Activated CD8-positive, alpha-beta memory T cell treated with anti-CD3 and anti-CD28 coated beads for 48 hours (primary cell): ENCODE measurements at places on chromosomes 5 and 9.

DNA sequence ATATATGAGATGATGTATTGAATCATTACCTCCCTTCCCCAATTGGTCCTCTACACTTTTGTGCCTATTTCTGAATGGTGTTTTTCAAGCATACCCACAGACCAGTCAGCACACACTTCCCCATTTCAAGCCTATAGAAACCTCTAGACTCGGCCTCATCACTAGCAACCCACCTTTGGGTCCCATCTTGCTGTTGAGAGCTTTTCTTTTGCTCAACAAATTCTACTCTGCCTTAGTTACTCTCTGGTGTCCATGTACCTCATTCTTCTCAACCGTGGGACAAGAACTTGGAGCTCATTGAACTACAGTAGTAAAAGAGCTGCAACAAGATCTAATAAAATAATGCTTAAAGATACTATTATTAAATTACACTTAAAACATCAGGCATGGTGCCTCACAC lies 49.0 kb upstream of the KDM4C start:
- DNase-seq = no peak

DNA sequence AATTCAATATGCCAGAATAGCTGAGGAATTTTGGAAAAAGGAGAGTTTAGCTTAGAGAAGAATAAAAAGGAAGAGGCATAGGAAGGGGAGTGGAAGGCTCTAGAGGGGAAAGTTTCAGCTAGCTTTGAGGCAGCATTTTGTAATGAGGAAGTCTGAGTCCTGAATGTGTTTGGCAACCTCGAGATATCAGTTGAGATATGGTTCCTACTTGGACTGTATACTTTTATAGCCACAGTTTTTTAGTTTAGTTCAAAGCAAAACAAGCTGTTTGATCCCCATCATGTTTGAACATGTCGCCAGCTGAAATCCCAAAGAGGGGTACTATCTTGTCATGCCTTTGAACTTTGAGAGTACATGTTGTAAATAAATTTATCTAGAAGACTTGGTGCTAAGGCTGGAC lies 559.0 kb upstream of the FTMT start:
- no peak for DNase-seq

- DNase-seq = no peak
Observed at GRCh38 chr9:76709020-76709419, 55.2 kb upstream of the PCA3 start.

GRCh38 chr5:62306323-62306895 lies 403 bp downstream of the KIF2A start:
- no peak for DNase-seq

DNA sequence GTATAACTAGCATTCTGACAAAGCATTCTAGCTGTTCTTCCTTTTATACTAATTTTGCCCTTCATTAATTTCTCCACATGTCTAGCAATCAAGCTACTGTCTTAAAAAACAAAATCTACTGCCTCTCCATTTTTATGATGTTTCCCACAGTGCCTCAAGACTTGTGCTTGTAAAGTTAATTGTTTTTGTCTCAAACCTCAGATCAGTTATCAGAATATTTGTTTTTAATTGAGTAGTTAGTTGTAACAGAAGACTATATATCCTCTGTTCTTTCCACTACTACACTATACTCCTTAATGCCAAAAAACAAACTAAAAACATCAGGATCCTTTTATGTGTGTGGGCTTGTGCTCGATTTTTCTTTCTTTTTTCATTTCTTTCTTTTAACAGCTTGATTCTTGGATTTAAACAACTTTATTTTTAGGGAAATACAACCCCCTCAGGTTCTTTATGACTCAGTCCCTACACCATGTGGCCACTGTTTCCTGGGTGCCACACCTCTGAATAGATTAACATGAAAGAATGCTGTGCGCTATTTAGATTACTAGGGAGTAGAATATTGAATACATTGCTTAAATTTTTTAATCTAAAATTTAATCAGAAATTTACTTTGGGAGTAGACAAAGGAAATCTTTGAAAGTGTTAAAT lies 1.2 kb downstream of the ASPN start:
- DNase-seq = no peak

- DNase-seq = no peak
Observed at GRCh38 chr9:131386281-131386680, 7.6 kb upstream of the PRRC2B start.

DNA sequence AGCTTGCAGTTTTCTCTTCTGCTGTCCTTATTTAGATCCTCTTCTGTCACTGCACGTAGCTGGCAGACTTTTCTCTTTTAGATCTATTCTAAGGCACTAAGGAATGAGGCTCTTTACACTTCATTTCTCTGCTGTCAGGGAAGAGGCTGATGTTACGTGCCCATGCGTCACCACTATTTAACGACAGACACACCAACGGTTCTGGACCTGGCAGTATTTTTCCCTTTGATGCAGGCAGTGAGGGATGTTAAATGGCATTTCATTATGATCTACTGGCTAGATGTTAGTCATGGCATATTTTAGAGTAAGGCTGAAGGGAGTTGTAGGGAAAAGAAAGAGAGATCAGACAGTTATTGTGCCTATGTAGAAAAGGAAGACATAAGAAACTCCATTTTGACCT lies 8.2 kb upstream of the CRHBP start:
- no peak for DNase-seq

- no peak for DNase-seq
Observed at GRCh38 chr9:126856326-126856877, 4.0 kb upstream of the ZBTB34 start.

DNA sequence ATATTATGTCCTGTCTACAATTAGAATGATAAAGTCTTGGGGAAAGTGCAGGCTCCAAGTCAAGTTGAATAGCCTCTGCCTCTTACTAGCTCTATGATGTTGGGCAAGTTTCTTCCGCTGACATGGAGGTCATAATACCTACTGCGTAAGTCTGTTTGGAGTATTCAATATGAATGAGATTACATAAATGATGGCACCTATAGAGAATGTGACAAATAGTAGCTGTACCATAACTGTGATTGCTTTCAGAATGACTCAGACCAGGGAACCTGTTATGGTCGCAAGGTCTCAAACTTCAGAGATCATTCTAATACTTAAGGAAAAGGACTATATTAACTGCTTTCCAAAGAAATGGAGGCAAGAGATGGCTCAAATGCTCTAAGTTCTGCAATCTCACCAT lies 94.0 kb upstream of the ABCA1 start:
- DNase-seq = no peak

- DNase-seq = no peak
Observed at GRCh38 chr5:54663866-54664265, 146.3 kb downstream of the SNX18 start.

DNA sequence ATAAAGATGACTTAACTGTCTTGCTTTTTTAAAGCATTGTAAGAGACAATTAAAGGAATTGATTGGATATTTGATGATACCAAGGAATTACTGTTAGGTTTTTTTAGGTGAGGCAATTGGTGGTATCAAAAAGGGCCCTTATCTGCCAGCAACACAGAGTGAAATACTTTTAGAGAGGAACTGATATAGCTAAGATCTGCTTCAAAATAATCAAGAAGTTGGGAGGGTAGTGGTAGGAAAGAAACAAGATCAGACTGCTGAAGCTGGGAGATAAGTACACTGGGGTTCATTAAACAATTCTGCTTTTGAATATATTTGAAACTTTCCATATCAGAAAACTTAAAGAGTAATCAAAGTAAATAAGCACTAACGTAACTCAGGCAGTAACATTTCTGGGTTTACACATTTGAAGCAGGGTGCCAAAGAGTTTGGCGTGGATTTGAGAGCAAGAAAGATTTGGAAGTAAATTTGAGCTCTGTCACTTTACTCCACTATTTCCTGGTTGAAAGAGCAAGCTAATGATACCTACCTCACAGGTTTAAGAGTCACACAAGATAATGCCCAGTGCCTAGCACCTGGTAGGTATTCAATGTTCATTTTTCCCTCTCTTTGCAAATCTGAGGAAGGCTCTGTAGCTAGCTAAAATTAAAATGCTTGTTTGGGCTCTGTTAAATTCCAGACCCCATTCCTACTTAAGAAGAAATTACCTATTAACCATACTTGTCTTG lies 6.9 kb downstream of the ERMP1 start:
- no peak for DNase-seq

DNA sequence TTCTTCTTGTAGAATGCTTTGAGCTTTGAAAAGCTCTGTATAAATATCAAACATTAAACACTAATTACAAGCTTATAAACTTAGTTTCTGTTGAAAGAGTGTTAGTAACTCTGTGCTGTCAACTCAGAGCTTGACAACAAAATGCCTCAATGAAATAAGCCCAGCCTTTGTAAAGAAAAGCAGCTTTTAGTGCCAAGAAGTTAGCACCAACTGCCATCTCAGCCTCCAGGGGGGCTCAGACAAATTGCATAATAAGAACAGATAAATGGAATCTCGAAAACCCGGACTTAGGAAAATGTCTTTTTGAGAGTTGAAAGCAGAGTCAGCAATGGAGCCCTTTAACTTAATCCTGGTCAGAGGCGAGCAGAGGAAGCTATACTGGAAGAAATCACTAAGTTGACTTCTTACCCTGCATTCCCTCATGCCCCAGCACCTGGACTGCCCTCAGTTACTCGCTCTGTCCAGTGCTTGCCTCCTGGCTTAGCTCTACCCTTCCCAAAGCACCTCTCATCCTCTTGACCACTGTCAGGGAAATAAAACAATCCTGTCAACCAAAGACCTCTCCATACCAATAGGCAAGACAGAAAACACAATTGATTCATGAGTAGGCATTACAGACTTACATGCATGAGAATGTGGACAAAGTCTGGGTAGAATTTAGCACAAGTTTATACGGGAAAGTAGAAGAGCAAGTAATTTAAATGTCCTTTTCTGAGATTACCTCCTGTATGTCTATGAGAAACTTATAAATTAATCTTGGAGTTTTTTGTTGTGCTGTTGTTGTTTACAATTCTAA lies 352.7 kb downstream of the ZNF608 start:
- DNase-seq = no peak

DNA sequence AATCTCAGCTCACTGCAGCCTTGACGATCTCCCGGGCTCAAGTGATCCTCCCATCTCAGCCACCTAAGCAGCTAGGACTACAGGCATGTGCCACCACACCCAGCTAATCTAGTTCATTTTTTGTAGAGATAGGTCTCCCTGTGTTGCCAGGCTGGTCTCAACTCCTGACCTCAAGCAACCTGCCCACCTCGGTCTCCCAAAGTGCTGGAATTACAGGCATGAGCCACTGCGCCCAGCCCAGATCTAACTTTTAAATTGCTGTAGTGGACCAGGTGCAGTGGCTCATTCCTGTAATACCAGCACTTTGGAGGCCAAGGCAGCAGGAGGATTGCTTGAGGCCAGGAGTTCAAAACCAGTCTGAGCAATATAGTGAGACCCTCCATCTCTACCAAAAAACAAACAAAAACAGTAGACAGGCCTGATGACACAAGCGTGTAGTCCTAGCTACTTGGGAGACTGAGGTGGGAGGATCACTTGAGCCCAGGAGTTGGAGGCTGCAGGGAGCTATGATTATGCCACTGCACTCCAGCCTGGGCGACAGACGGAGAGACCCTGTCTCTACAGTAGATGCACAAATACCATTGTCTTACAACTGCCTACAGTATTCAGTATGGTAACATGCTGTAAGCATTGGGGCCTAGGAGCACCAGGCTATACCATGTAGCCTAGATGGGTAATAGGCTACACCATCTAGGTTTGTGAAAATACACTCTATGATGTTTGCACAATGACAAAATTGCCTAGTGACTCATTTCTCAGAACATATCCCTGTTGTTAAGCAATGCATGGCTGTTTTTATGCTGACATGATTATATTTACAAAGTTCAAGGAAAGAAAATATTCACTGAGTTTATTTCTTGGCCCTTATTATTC lies 1.5 kb upstream of the SIT1 start:
- no peak for DNase-seq

DNA sequence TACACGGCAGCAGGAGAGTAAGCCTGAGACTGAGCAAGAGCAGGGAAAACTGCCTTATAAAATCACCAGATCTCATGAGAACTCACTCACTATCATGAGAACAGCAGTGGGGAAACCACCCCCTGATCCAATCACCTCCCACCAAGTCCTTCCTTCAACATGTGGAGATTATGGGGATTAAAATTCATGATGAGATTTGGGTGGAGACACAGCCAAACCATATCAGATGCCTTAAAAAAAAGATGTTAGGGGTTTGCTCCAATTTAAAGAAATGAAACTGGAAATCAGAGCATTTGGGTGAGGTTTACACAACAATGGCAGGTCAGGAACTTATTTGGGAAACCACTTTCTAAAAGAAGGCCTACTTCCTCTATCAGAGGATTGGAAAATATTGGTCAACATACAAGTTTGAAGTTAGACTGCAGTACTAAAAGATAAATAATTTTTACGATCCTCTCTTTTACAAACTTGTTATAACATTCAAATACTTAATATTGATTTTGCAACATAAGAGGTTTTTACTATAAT lies 105.1 kb downstream of the FBN2 start:
- DNase-seq = no peak

GRCh38 chr9:33148367-33149014 lies 18.6 kb downstream of the B4GALT1 start:
- DNase-seq = no peak
